ENCODE measurements at places on chromosomes 16 and 17.

- no peak for DNase-seq
Observed at GRCh38 chr17:40699371-40699770, 4.2 kb downstream of the KRT24 start.

GRCh38 chr17:44069974-44070454 is 521 bp upstream of the G6PC3 start:
- DNase-seq = no peak

GRCh38 chr16:72689851-72690250 is 358.1 kb downstream of the ZFHX3 start:
- DNase-seq = no peak

GRCh38 chr17:39095309-39095686 is 56.1 kb downstream of the PLXDC1 start:
- no peak for DNase-seq

DNA sequence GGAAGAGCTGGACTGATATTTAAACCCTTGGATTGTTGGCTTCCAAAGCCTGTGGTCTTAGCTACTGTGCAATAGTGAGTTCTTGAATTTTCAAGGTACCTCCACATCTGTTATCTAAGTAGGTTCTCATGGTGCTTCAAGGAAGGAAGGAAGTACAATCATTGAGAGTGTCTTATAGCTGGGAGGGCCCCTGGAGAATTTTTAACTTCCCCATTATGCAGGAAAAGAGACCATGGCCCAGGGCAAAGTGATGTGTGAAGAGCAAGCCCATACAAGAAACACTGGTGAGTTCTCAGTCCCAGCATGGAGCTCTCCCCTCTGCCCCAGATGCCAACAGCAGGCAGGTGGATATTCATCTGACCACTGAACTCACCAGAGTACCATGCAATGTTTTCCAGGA is 169.0 kb upstream of the IRX6 start:
- no peak for DNase-seq

Data from activated CD8-positive, alpha-beta memory T cell treated with anti-CD3 and anti-CD28 coated beads, Interleukin-2, amount 50 U/mL, for 48 hours (primary cell).